Stimulated activated CD4-positive, alpha-beta T cell treated with anti-CD3 and anti-CD28 coated beads, Interleukin-12 subunit alpha, Interleukin-12 subunit beta, amount 100 ng/mL, for 48 hours (primary cell): ENCODE measurements at places on chromosomes 16 and 17.

DNA sequence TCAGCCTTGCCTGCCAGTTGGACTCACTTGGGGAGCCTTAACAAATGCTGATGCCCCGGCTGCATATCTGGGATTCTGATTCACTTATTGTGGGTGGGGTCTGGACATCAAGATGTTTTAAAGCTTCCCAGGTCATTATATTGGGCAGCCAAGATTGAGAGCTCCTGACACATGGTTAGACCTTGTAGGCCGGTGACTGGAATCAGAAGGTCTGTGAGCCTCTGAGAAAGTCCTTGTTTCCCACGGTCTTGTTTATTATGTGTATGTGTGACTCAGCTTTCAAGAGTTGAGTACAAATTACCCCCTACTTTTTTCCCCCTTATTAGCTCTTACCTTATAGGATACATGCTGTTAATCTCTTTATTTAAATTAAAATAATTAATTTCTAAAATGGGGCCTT lies 103.5 kb downstream of the ABCC1 start:
- DNase-seq: no peak

DNA sequence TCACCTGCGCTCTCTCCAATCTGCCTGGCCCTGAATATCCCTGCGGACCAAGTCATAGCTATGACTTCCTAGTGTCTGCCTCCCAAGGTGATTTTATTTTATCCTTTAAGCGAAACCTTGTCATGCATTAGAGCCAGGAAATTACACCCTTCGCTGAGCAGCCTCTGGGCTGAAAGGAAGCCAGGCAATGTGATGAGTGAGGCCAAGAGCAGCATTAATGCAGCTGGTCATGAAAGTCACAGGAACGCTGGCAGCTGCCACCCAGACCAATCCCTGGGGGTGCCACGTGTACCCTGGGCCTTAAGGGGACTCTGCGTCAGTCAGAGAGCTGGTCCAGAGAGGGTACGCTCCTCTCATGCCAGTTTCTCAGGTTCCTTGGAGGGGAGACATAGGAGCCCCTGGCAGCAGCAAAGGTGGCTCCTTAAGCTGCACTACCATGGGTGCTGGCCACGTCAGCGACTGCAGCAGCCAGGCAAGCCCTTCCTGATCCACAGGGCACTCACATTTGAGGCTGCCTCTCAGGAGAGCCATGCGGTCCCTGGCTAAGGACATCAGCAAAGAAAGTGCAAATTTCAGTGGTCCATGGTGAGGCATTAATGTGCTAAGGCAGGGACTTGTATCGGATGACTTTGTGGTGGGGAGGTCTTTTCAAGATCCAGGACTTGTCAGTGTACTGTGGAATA lies 42.7 kb upstream of the WSCD1 start:
- DNase-seq: no peak

- no peak for DNase-seq
Measured at GRCh38 chr17:60090417-60090816, 11.7 kb upstream of the HEATR6 start.

GRCh38 chr17:41016578-41017215 lies 7.8 kb upstream of the KRTAP3-1 start:
- DNase-seq: no peak

GRCh38 chr17:82458885-82459424 lies 414 bp downstream of the NARF start:
- DNase-seq: no peak

DNA sequence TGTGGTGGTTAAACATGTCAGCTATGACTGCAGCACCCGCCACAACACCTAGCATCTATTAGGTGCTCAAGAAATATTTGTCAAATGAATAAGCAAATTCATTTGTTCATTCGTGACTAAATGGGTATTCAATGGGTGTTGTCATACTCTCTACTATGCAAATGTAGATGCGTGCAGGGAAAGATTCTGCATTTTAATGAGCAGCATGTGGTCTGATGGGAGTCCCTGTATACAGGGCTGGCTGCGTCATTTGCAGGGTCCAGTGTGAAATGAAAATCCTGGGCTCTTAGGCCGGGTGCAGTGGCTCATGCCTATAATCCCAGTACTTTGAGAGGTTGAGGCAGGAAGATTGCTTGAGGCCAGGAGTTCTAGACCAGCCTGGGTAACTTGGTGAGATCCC lies 97.5 kb downstream of the CACNG3 start:
- no peak for DNase-seq

GRCh38 chr16:61540216-61540615 lies 496.0 kb downstream of the CDH8 start:
- DNase-seq: no peak

GRCh38 chr16:3597226-3597625 lies 14.2 kb downstream of the SLX4 start:
- DNase-seq: no peak

DNA sequence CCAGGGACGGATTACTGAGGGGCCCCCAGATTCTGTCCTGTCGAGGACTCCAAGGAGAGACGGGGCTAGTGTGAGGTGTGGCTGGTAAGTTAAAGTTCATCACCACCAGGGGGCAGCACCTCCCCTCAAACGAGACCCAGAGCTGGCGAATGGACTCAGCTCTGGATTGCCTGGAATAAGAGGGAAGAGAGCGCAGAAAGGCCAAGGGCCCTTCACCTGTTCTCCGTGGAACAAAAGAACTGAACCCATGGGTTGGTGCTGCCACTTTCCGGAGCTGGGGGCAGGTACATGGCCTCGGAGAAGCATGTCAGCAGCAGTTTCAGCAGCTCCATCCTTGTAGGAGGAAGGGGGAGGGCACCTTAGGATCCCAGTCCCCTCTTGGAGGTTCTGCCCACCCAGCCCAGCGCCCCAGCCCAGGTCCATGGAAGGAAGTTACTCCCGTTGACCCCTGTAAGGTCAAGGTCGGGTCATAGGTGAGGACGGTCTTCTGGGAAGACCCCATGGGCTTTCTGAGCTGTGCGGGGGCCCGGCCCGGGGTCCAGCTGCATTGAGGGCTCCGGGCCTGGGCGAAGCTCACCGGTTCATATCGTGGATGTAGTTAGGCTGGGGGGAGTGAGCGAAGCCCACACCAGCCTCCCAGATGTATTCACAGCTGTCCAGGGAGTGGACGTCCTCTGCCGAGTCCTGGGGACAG lies 10.8 kb downstream of the HID1 start:
- peak; percentile 77 for DNase-seq

GRCh38 chr16:1511662-1512569 lies 18.8 kb downstream of the TELO2 start:
- DNase-seq: no peak

- no peak for DNase-seq
Measured at GRCh38 chr16:62596125-62596524, 559.9 kb upstream of the CDH8 start.

DNA sequence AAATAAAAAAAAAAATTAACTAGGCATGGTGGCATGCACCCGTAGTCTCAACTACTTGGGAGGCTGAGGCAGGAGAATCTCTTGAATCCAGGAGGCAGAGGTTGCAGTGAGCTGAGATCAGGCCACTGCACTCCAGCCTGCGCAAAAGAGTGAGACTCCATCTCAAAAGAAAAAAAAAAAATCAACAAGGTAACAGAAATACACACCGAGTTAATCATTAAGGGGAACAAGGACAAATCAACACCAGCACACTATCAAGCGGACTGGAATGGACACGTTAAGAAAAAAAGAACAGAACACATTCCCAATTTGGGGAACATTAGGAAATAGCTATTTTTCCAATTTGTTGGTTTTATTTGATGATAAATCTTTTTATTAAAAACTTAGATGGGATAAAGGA lies 28.4 kb upstream of the GLG1 start:
- DNase-seq: no peak

GRCh38 chr17:896953-897661 lies 82.5 kb downstream of the NXN start:
- no peak for DNase-seq

DNA sequence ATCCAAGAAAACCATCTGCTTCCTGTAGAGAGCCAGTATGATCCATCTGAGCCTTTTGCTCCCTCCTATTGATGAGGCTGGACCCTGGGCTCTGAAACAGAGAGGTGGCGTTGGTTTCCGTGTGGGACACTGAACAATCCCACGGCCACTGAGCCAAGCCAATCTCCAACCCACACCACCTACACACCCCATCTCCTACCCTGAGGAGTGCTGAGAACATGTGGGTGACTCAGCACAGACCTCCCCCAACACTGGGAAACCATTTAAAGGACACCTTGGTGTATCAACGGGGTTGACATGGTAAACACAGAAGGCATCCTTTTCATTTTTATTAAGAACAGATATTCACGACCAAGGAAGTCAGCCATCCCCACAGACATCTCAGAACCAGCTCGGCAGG lies 332.1 kb downstream of the SLC39A11 start:
- no peak for DNase-seq

- DNase-seq: no peak
Measured at GRCh38 chr17:73955616-73956015, 247.9 kb upstream of the RPL38 start.

DNA sequence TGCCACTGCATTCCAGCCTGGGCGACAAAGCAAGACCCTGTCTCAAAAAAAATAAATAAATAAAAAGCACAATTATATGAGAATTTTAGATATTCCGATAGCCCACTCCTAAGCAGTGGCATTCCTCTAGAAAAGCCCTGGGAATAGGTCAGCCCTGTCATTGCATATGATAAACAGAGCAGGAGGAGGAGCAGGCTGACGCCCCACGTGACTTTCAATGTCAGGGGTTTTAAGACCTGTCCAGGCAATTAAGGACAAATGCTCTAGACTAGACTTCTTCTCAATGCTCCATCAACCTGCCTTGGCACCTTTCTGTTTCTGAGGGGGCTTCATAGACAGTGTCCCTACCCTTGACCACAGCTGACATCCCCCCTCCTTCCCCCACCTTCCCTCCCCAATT lies 7.5 kb downstream of the TOM1L2 start:
- no peak for DNase-seq
